Neural crest cell (in vitro differentiated cells): ENCODE measurements at places on chromosomes 5 and 9. TPM values are rescaled to one million over a fixed set of nuclear protein-coding genes. Genes with fewer than 3 reads are reported as not detected.
A peak's percentile ranks its signal among the peaks of the same experiment; 100 is the strongest.

DNA sequence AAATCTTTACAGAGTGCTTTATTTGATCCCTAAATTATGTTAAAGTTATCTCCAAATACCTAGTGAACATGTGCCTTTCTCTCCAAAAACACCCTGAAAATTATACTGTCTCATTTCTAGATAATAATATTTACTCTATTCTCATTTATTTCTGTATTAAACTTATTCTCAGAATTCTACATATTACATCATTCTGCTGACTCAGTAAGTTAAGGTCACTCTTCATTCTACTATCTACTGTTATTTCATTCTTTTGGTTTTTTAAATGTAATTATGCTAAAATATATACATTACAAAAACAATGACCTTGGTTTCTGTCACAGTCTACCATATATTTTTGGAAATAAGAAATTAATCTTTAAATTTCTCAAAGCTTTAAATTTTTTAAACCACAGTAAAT is 96.2 kb downstream of the RICTOR start:
- DNase-seq: no peak

GRCh38 chr5:61666064-61666621 is 334.1 kb downstream of the ZSWIM6 start:
- no peak for DNase-seq

PCDHGB2 gene
- total RNA-seq: 1.3 and 1.5 TPM in 2 replicates

MEIKIN gene
- not detected in 2 replicates for total RNA-seq

GRCh38 chr5:40268088-40268487 is 411.6 kb upstream of the PTGER4 start:
- no peak for DNase-seq

DNA sequence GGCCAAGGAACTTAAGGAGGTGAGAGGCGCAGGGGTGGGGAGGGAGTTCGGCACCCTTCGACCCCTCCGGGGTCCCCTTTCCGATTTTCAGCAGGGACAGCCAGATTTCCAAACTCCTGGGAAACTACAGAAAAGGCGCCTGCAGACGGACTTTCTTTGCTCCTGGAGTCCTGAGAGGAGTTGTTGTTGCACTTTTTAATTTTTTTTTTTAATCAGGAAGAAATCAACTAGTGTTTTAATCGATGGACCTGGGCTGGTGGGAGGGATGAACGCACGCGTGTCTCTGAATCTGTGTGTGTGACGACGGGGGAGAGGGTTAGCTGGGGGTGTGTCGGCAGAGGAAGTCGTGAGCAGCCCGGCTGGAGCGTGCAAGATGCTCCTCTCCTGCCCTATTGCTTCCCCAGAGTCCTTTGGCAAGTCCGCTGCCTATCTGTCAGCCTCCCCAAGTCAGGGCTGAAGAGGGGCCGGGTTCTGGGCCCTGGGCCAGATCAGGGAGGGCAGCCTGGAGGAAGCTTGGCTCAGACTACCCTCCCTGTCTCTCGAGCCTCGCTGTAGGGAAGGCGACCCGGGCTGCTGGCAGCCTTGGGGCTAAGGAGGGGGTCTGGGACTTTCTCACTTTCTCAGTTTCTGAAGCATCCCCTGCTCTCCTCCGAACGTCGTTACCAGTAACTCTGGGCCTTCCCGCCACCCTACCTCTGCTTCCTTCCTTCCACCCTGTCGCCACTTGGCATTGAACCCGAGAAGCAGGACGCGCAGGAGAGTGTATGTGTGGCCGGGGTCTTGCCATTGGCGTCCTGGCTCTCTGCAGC is 731 bp downstream of the PRR16 start:
- DNase-seq: peak; percentile 9

DDX4 gene
- not detected in 2 replicates for total RNA-seq

NINJ1 gene
- total RNA-seq: 17.8 and 19.9 TPM in 2 replicates

GRCh38 chr9:90802386-90802985 is 867 bp downstream of the SYK start:
- DNase-seq: no peak

DNA sequence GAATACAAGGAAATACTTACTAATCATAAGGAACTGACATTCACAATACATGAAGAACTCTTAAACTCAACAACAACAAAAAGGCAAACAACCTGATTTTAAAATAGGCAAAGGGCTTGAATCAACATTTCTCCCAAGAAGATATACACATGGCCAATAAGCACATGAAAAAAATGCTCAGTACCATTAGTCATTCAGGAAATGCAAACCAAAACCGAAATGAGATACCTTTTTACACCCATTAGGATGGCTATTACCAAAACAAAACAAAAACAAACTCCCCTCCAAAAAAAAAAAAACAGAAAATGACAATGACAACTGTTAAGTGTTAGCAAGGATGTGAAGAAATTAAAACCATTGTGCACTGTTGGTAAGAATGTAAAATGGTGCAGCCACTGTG is 104.1 kb upstream of the ZNF462 start:
- no peak for DNase-seq

DNA sequence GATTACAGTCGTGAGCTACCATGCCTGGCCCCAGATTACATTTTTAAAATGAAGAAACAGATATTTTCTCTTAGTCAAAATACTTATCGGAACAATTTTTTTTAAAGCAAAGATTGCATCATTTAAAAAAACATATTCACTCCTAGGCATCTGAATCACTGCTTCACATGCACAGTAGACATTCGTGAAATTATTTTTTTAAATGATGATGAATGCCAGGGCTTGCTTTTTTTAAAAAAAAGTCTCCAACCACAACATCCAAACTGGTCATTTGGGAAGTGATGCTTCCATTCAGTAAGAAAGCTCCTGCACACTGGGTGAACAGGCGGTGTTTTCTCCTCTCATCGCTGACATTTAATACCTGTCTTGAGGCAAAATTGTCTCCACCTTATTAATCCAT is 223.0 kb upstream of the DMRT1 start:
- DNase-seq: no peak

DNA sequence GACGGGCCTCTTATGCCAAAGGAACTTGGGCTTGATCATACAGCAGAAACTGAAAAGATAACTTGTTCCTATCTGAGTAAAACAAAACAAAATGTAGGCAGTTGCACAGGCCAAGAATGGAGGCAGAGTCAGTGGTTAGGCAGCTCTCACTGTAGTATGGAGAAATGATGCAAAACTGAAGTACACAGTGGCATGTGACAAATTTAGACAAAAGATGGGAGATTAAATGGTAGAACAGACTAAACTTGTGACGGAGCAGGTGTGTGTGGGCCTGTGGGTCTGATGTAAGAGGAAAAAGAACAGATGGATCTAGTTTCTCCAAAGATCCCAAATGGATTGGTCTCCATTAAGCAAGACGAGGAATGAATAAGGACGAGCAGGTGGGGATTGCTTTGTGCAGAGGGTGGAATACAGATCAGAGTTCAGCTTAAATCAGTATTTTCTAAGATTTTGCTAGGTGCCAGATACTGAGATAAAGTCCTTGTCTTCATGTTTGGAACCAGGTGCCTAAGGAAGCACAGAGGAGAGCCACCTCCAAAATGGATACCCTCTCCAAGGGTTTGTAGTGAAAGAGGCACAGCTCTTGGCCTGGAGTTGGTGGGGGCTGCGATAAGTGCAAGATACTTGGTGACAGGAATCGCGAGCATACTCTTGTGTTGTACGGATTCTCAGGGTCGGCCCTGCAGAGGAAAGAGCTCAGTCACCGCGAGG is 722 bp upstream of the DCP2 start:
- DNase-seq: peak; percentile 5

NR5A1 gene
- total RNA-seq: 0.35 and 0.50 TPM in 2 replicates

- no peak for DNase-seq
Measured at GRCh38 chr5:135341696-135342550, 57.1 kb downstream of the MACROH2A1 start.

DNA sequence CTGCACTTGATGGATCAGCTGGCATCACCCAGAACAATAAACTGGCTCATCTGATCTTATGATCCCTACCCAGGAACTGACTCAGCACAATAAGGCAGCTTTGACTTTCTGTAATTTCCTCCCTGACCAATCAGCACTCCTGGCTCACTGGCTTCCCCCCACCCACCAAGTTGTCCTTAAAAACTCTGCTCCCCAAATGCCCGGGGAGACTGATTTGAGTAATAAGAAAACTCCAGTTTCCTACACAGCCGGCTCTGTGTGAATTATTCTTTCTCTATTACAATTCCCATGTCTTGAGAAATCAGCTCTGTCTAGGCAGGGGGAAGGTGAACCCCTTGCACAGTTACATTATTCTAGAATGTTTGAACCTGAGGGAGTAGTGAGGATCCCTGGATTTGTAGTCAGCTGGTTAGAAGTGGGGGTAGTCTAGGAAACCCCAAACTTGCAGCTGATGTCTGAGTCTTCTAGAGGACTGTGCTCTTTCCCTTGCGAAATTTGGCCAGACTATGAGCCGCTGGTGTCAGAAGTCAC is 111.7 kb upstream of the NEK6 start:
- no peak for DNase-seq

KCNN2 gene
- 1.9 and 2.7 TPM in 2 replicates for total RNA-seq

DNA sequence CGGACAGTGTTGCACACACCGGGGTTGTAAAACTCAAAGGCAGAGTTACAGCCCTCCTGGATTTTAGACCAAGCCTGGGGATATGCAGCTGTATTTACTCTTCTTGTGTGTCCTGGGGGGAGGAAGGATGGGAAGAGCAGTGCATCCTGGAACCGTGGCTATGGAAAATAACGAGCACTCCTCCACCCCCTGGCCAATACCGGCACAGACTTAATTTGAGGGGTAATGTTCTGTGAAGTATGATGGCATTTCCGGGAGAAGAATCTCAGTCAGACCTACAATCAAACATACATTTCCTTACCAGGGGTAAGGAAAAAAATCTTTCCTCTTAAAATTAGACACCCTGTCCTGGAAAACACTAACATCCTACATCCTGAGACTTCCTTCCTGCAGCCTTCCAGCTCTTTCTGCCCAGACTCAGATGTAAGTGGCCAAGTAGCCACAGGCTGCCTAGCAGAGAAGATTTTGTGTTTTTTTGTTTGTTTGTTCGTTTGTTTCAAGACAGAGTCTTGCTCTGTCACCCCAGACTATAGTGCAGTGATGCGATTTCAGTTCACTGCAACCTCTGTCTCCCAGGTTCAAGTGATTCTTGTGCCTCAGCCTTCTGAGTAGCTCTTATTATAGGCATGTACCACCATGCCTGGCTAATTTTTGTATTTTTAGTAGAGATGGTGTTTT is 11.0 kb upstream of the ERMP1 start:
- DNase-seq: no peak

GRCh38 chr5:89255845-89256463 is 373.0 kb upstream of the MEF2C start:
- no peak for DNase-seq

DNA sequence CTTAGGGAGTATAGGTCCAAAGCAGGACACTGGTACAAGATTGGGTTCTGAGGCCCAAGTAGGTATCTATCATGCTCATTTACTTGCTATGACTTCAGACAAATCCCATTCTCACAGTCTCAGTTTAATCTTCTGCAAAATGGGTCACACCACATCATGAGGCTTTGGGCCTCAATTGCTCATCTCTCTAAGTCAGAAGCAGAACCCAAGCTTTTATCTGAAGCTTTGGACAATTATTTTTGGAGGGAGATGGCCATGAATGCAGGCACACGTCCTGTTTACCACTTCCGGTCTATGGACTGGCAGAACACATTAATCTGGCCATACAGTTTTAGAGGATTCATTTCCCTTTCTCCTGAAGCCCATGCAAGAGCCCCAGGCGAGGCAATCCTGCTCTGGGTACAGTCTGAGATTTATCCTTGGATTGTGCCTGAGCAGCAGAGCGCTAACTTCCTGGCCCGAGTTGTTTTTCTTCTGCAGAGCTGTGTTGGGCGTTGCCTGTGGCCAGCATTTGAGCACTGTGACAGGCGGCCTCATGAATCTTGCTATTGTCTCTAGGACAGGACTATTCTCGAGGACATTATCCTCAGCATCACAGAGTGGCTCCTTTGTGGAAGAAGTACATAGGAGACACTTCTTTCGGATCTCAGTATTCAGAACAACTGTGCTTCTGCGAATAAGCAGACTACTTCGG is 16.1 kb downstream of the SLC22A4 start:
- no peak for DNase-seq

SH2D3C gene
- total RNA-seq: 6.0 and 7.2 TPM in 2 replicates

- no peak for DNase-seq
Measured at GRCh38 chr5:126769703-126770102, 7.2 kb upstream of the LMNB1 start.
